ENCODE measurements at places on chromosomes 7 and 10.

DNA sequence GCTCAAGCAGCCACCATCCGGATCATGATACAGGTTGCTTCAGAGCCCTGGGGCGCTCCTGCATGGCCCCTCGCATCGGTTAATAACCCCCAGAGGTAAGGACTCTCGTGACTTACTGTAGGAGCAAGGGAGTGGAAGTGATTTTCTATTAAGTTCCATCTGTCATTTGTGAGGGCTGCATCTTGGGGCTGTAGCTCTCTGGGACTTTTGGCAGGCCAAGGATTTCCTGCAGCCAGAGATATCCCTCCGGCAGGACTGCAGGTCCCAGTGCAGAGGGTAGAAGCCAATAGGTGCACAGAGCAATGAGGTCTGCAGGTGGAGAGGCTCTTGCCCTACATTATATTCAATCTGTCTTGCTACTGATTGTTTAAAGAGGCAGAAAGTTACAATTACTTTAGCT is 356.8 kb upstream of the ADARB2 start:
- no peak for DNase-seq

DNA sequence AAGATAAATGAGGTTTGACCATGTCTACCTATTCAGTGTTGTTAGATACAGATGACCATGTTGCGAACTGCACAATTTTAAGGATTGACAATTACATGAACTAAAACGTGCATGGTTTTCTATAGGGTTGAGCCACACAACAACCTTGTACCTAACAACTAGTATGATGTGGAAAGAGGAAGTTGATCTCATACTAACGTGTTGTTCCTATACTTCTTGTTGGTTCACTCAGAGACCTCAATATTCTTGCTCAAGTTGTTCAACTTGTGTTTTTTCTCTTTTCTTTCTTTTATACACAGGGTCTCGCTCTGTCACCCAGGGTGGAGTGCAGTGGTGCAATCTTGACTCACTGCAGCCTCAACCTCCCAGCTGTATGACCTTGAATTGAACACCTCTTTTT is 6.1 kb upstream of the KEL start:
- DNase-seq: no peak

GRCh38 chr7:89072081-89072480 is 276.5 kb upstream of the TEX47 start:
- DNase-seq: no peak

DNA sequence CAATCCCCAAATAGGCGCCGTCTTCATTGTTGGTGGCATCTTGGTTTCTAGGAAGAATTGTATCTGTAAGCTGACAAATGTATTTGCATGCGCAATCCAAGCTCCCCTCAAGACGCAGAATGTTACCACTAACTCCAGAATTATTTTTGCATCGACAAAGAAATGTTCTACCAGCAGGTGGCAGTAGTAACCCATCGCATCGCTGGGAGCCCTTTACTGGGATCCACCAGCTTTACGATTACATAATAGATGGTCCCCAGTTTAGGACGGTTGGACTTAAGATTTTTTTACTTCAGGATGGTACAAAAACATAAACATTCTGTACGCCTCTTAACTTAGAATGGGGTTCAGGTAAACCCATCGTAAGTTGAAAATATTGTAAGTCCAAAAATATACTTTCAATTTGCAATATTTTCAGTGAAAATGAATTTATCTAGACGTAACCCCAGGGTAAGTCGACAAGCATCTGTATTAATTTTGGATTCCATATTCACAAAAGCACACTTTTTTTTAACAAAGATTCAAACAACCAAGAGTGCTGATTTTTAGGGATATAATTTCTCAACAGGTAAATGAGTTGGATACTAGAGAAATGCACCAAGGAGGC is 114.0 kb upstream of the COBL start:
- no peak for DNase-seq

DNA sequence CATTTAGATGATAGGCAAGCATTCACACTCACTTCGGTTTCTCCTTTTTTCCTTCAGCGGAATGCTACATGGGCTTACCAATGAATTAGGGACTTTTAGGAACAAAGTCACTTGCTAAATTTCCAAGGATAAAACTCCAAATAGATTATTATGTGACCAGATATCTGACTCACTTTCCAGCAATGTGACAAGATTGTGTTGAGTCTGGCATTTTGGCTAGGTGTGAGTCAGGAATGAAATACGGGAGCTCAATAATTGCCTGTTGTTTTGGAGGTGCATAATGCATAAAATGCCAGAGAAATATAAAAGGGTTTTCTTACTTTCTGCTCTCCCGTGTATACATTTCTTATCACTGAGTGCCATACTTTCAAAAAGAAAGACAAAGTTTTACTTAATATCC is 721.1 kb downstream of the KCNMA1 start:
- DNase-seq: no peak

GRCh38 chr7:56199639-56200038 is 83.4 kb upstream of the NUPR2 start:
- no peak for DNase-seq

DNA sequence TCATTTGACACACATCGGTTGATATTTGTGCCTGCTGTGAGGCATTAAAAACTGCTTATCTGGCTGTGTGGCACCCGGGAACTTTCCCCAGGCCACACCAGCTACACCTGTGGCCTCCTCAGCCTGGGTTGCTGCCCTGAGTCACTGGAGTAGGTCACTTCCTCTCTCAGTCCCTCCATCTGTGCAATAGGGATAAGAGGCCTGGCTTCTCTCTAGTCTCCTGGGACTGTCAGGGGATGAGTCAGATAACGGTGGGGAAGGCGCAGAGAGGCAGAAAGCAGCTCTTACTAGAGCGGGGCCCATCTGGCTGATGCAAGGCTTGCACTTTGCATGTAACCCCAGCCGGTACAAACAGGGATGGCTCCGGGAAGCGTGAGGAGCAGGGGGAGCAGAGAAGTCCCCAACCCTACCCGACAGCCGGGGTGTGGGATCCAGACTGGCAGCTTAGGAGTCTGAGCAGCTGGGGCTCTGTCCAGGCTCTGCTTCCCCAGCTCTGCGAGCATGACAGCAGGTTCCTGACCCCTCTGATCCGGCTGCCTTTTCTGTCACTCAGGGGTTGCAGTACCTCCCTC is 34.0 kb downstream of the DNAJB12 start:
- no peak for DNase-seq

DNA sequence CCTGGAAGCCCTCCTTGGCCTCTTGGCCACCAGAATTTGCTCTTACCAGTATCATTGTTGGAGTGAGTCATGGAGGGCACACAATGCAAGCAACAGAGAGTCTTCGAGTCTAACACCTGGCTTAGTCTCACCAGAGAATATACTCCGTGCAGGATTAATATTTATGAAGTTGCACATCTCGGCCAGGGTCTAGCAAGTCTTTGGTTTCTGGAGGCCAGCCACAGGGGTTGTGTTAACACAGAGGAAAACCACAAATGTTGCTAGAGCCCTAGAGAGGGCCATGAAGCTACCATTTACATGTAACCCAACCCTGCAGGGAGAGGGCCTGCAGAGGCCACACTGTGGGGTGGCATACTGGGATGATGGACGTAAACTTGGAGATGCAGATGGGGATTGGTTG is 71.8 kb downstream of the MTPN start:
- DNase-seq: no peak

DNA sequence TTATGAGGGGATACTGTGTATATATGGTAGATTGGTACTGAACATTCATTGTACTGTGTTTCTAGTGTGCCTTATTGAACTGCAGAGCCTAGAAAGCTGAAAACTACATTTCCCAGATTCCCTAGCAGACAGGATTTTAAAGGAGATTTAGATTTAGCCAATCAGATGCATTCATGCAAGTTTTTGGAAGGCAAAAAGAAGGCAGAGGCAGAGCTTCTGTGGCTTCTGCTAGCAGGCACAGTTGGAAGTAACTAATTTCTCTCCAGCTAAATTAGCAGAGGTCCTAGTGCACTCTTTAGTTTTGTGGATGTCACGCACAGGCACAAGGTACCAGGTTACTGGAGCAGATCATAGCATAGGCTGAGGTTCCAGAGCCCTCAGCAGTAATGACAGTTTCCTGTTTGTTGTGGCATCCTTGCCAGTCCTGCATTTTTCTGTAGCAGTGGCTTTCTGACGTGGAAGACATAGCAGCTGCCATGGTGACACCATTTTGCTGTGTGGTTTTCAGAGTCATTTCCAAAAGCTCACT is 83.7 kb upstream of the CCDC71L start:
- no peak for DNase-seq

DNA sequence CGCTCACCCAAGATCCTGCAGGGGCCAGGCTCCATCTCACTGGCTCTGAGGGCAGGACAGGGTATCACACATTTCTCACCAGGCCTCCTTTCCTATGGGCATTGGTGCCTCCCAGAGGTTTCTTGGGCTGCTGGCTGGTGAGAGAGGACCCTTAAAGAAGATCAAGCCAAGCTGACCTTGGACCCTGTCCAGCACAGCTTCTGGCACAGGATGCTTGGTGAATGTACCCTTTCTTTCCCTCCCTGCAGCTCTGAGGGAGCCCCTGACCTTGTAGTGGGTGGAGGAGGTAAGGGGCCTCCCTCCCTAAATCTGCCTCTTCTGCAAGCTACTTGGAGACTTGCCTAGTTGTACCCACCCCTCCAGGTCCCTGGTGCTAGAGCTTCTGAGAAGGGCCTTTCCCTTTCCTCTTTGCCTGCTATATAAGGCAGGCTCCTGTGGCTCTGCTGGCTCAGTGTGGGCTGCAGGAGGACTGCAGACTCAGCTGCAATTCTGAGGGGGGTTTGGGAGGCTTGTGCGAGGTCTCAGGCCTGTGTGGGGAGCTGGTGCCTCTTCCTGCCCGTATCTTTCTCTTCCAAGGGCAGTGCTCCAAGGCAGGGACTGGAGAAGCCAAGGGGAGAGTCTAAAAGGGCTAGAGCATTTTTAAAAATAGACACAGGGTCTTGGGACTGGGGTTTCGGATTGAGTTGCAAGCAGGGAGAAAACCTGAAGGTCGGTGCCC is 11.7 kb upstream of the TRIM8 start:
- no peak for DNase-seq

DNA sequence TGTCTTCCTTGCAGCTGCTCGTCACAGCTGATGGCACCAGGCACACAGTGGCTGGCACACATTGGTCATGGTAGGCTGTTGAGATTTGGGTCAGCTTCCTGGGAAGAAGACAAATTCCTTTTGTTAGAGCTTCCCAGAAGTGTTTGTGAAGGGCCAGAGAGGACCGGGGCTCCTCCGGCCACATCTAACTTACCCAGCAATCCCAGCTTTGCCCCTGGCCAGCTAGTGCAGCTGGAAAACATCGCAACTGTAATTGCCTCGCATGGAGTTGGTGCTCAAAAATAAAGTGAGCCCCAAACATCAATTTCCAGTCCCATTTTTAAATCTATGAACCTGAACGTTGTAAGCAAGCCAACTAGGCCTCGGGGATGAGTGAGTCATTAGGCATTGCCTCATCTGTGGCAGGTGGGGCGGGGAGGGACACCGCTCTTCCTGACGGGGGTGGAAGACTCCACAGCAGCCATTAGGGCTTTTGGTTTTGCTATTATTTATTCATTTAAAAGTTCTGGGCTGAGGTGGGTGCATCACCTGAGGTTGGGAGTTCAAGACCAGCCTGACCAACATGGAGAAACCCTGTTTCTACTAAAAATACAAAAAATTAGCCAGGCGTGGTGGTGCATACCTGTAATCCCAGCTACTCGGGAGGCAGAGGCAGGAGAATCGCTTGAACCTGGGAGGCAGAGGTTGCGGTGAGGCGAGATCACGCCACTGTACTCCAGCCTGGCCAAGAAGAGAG is 12.4 kb downstream of the CPA5 start:
- DNase-seq: no peak

- DNase-seq: peak; percentile 53
Measured at GRCh38 chr10:61902445-61903220, 1.1 kb downstream of the ARID5B start.

- no peak for DNase-seq
Measured at GRCh38 chr10:102379383-102379782, 16.1 kb upstream of the NFKB2 start.
